ENCODE measurements at places on chromosomes 1 and 21.
A peak's percentile ranks its signal among the peaks of the same experiment; 100 is the strongest.

GRCh38 chr1:161085165-161085564, 4.2 kb downstream of the NECTIN4 start:
- DNase-seq: no peak

DNA sequence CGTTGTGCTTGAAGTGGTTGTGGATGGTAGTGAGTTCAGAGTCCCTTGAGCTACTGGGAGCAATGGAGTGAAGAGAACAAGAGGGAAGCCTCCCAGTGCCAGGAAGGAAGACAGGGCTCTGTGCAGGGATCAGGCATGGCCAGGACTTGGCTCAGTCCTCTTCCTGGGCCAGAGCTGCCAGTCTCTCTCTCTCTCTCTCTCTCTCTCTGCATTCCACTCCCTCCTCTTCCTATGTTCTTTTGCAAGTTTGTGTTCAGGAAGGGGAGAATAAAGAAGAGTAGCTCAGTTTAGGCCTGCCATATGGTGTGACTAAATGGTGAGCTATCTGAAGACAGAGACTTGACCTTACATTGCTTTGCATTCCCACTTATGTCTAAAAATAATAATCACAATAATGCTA, 20.5 kb upstream of the RPTN start:
- DNase-seq: no peak

DNA sequence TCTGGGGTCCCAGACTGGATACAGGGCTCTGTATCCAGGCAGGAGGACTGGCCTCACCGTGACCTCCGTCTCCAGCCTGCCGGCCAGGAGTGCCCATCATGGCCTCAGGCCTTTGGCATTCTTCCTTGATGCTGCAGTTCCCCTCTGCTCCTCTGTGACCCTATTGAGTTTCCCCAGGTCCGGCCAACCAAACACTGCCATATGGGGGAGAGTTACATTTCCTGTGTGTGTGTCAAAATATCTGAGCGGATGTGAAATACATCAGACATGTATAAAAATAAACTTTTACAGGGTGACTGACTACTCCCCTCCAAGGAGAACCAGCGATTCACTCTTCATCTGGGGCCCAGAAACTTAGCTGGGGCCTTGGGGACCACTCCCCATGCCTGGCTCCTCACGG, 10.2 kb upstream of the UBL4B start:
- DNase-seq: no peak

DNA sequence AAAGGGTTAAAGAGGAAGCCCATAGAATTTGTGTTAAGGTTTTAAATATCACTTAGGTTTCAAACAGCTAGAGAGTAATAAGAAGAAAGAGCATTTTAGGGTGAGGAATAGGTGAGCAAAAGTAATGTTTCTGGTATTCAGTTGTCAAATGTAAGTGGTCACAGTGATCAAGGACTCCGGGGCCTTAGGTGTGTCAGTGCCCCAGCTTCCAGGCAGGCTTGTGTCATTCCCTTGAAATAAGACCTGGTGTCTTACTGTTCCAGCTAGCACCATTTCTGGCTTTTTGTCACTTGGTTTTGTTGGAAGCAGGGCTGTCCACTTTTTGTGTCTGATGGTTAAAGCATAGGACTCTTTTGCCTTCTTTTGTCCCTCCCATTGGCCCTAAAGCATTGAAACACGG, 69.6 kb downstream of the DYRK1A start:
- DNase-seq: no peak

- DNase-seq: no peak
These were observed 91.3 kb downstream of the UCHL5 start for GRCh38 chr1:192967901-192968300.

GRCh38 chr1:61326713-61327112, 244.4 kb downstream of the NFIA start:
- DNase-seq: no peak

GRCh38 chr1:165383067-165383466, 26.6 kb upstream of the LMX1A start:
- peak; percentile 56 for DNase-seq

DNA sequence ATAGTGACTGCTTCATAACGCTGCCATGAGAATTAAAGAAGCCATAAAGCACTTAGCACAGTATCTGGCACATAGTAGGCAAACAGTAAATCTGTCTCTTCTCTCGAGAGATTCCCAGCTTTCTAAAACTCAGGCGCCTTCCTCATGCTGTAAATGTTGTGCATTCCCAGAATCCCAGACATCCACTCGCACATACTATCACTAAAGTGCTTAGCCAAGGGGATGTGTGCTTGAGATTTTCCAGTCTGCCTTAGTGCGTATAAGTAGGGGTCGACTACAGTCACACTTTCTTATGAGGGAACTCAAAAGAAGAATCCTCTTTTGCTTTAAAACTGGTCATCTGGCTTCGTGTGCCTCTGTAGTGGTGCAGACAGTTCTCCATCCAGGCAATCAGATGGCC, 98.6 kb upstream of the SPATA6 start:
- DNase-seq: no peak

DNA sequence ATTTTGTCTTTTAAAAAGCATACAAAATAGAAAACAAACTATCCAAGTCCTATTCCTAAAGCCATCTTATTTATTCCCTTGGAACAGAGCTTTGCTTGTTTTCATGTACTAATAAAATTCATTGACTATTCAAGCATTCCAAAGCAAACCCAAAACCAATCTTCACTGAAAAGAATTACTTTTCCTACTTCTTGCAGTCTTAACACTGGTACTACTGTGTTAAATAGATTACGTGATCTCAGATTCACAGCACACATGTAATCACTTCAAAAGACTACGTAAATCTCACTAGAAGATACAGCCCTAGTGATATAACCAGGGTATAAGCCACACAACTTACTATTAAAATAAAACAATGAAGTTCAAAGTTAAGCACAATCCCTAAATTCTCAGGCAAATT, 39.0 kb downstream of the ZZZ3 start:
- no peak for DNase-seq

- no peak for DNase-seq
These were observed 105.5 kb downstream of the LRIG2 start for GRCh38 chr1:113178522-113178921.

DNA sequence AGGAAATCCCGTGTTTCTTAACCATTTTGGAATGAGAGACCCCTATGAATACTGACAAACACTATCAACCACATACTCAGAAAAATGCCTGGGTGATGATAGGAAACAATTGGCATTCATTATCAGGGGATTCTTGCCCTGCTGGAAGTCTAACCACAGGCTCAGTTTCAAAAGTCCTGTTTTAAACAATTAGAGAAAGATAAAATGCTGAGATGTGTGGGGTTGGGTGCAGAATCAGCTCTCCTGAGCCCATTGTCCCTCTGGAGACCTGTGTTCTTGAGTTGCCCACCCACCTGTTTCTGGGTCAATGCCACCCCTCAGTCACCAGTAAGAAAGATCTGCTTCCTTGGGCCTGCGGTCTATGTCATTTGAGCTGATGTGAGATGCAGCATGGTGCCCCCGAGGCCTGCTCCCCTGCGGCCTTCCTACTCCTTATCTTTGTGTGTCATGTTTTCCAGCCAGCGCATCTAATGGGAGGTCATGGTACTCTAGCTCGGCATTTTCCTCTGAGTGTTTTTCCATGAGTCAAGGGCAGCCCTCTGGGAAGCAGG, 130.3 kb upstream of the PLXNA2 start:
- peak; percentile 21 for DNase-seq

All from fibroblast of skin of left quadriceps (primary cell).